Activated CD4-positive, alpha-beta T cell treated with anti-CD3 and anti-CD28 coated beads, Interleukin-2, amount 50 U/mL, for 1 hour (primary cell): ENCODE measurements at places on chromosomes 11 and 22.

DNA sequence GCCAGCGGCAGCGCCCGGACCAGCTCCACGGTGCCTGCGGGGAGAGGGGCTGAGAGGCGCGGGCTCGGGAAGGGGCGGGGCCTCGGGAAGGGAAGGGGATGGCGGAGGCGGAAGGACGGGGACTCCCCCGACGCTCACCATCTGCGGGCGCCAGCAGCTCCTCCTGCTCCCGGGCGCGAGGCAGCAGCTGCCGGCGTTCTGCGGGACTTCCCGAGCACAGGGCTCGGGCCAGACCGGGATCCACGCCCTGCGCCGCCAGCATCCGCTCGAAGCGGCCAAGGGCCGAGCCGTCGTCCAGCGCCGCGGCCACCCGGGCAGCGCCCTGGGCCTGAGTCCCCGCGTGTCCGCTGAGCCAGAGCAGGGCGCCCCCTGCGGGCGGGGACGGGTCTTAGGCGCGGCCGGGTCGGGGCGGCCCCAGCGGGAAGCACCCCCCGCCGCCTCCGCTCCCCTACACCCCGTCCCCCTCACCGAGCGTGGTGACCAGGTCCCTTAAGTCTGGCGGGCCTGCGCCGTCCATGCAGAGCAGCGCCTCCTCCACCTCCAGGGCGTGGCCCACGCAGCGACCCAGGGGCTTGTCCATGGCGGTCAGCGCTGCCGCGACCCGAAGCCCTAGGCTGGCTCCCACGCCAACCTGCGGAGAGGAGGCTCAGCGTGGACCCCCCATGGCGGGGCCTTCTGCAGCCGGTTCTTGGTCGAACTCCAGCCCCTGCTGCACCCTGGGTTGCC is 873 bp upstream of the SCO2 start:
- DNase-seq: peak; percentile 75

DNA sequence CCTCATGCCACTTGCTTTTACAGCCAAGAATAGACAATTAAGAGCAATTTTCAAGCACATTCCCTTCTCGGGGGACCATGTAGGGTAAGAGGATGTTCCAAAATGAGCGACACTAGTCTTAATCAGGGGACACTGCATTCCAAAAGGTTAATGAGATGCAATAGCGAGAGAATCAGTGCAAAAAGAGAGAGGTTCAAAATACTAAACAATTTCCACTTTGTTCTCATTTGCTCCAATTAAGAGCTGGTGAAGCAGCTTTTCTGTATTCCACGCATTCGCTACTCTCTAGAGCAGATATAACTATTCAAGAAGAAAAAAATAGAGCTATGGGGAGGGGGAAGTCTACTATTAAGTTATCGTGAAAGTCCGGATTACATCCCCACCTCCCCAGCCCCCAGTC is 811 bp downstream of the LRRC4C start:
- DNase-seq: no peak

GRCh38 chr11:129895126-129896041 is at the start of gene NFRKB:
Gene NFRKB (minus strand): TSS chr11:129895578. CDS start chr11:129892849, 2,729 bp downstream.
- peak; percentile 85 for DNase-seq

GRCh38 chr22:35446365-35446764 is 46.4 kb downstream of the MCM5 start:
- no peak for DNase-seq

DNA sequence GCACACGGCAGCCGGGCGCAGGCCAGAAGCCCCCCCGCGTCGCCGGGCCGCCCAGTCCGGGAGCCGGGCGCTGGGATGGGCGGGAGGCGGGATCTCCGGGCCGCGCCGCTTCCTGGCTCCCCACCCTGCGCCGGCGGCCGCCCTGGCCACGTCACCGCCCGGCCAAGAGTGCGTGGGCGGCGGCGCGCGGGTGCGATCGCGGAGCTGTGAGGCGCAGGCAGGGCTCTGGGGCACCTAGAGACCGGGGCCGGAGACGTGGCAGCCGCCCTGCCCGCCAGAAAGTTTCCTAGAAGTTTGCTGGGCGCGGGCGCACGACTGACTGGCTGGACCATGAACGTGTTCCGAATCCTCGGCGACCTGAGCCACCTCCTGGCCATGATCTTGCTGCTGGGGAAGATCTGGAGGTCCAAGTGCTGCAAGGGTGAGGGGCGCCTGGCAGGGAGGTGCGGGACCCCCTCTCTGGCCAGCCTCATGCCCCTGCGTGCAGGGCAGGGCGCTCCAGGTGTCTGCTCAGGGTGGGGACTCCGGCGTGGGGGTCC is at the start of gene KDELR3:
Gene KDELR3 (plus strand): TSS at position 193 of the 539 bp plus-strand sequence. CDS start 138 bp downstream, at position 331.
- DNase-seq: peak; percentile 26

DNA sequence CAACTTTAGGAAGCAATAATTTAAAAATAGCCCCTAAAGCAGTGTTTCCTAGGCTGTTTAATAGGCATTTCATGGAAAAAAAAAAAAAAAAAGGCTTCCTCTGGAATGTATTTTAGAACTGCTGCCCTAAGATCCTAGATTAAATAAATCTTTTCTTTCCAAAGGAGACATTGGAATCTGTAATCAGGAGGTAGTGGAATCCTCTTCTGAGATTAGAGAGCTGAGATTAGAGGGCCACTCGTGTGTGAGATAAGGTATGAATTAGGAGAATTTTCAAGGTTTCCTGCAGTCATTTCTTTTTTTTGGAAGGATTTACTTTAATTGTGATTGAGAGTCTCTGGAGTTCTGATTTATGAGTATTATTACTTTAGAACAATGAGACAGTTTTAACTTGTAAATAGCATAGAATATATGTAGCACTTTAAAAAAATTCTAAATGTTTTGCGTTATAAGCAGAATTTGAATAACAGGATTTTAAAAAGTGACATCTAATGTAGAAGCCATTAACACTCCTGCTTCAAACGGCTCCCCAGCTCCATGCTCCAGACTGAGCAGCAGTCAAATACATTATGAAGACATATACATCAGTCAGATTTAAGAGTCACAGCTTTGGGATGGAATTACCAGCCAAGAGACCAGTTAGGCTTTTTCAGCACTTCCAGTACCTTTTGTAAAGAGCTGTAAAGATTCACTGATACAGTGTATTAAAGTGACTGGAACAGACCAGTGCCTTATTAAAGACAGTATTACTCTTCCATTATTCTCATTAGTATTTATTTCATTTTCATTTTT is 5.0 kb downstream of the EED start:
- no peak for DNase-seq

GRCh38 chr11:119894916-119895315 is 165.9 kb upstream of the NECTIN1 start:
- DNase-seq: no peak
